Kidney (tissue), 22 donors: ENCODE measurements at places on chromosomes 7 and 10.
A peak's percentile ranks its signal among the peaks of the same experiment; 100 is the strongest.

GRCh38 chr10:8211631-8212030 lies 157.1 kb downstream of the GATA3 start:
- no peak for DNase-seq

- DNase-seq, result no peak
These were observed 874 bp downstream of the BAIAP2L1 start for GRCh38 chr7:98399890-98400541.

DNA sequence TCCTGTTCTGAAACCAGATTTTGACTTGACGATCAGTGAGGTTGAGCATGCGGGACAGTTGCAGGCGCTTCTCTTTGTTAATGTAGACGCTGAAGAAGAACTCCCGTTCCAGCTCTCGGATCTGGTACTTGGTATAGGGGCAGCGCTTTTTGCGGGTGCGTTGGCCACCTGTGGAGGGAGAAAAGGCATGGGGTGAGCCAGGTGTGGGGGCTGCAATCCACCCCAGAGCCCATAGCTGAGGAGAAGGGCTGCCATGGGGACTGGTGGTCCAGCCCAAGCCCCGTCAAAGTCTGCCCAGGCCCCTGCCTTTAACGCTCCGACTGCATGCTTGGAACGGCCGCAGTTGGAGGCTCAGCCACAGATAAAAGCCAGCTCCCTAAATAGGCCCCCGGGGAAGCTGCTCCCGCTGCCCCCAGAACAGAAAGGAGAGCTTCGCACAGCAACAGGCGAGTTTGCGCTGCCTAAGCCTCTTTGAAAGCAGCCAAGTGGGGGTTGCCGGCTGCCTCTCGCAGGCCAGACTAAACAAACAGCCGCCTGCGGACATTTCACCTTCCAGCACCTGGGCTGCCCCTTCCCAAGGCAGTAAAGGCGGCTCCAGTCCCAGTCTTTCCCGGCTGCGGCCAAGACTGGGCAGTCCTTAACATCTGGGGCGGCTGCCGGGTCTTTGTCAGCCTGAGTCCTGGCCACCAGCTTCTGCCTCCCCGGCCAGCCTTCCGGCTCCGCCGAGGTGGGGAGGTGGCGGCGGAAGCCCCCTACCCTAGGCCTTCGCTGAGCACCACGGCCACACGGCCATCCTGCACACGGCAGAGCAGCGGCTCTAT lies 2.0 kb downstream of the HOXA11 start:
- DNase-seq, result peak; percentile 69

DNA sequence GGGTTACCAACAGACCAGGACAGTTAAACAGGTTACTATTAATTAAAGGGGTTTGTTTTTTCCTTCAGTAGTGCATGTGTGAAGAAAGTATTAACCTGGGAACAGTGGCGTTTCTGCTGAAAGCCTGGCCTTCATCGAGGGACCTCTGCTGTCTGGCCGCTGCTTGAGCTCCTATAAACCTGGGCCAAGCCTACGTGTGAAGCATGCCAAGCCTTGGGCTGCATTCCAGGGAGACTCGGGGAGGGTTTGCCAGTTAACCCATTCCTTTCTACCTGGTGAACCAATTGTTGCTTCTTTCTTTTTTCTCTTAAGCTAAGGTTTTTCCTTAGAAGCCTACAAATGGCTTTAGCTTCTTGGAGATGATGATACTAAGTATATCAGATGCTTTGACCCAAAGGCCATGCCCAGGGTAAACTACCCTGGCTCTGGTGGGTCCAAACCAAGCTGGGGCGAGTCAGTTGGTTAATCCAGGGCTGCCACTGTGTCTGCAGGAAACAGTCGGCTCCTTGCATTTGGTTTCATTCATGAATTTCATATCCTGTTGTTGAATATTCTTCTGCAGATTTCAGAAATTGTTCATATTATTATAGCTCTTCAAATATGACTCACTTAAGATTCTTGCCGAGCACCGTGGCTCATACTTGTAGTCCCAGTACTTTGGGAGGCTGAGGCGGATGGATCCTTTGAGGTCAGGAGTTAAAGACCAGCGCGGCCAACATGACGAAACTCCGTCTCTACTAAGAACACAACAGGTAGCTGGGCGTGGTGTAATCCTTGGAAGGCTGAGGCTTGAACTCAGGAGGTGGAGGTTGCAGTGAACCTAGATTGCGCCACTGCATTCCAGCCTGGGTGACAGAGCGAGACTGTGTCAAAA lies 23.8 kb downstream of the PFKP start:
- DNase-seq, result peak; percentile 85

- no peak for DNase-seq
These were observed 10.5 kb downstream of the LSM5 start for GRCh38 chr7:32479574-32480200.

DNA sequence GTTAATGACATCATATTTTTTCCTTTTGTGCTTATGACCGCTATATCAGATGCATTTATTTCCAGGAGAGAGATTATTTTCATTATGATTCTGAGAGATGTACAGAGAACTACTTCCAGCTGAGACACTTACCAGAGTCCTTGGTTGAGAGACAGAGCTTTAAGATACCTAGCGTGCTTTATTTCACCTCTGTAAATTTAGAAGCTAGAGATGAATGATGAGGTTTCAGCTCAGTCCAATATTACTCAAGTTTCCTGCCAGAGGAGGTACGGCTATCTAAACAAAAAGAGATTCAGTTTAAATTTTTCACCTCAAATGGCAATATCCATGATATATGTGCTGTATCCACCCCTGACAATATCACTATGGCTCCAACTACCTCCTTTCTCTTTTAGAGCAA lies 182.6 kb upstream of the FAM3C start:
- DNase-seq, result no peak

DNA sequence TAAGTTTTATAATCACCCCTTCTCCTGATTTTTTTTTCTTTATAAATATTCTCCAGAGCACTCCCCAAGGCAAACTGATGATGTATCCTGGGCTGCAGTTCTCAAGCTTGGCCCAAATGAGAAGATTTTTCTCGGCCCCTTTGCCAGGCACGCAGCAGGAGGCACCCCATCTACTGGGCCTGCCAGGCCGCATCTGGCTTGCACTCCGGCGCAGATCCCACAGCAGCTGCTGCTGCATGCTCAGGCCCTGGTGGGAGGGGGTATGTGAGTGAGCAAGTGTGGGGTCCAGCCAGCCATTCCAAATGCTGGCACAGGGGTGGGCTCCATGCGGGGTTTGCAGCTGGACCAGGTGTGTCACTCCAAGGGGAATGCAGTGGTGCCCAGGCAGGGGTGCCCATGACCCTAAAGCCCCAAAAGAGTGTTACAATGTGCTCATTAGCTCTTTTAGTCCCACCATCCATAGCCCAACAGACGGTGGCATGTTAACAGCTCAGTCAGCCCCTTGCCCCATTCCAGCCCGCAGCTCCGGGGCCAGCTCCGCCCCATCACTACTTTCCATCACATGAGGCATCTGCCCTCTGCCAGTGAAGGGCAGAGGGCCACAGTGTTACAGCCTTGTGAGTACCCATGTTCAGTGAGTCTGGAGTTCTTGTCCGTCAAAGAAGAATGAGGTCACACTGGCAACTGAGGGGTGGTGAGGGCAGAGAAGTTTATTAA lies 25.9 kb downstream of the OAT start:
- no peak for DNase-seq

GRCh38 chr7:156886020-156886795 lies 6.8 kb downstream of the LMBR1 start:
- DNase-seq, result no peak

GRCh38 chr7:105932835-105933477 lies 30.1 kb upstream of the CDHR3 start:
- no peak for DNase-seq

- DNase-seq, result no peak
These were observed 46.8 kb upstream of the NFE2L3 start for GRCh38 chr7:26105236-26105635.

DNA sequence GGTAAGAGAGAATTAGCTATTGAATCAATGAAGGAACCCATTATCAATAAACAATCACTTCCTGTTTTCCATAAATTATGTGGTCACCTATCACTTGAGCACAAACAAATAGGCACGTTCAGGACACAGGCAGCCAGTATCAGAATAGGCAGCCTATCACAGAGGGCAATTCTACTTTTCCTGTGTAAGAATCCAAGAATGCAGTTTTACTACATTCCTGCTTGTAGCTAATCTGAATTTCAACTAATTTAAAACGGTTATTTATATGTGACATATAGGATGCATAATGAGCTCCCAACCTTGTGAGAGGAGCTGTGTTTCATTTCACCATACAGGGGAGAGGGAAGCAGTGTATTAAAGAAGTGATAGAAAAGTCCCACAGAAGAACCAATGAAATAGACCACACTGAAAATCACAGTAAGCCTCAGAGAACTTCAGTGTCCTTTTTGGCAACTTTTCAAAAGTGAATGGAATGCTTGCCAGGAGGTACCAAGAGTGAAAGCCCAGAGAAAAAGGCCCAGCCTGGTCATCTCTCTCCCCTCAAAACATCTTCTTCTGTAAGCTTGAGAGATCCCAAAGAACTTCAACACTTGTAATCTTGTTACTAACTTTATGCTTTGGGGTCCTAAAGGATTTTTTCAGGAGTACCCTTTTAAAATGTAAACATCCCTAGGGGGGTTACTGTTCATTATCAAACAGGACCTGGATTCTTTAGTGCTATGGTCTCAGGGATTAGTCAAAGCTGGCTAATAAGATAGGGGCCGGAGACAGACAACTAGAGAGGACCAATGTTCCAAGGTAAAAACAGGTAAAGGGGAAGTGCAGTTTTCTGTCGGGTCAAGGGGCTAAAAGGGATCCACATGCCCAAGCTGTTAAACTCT lies 1.3 kb downstream of the IMMP2L start:
- no peak for DNase-seq

GRCh38 chr10:133241501-133242205 lies 4.0 kb downstream of the VENTX start:
- no peak for DNase-seq

DNA sequence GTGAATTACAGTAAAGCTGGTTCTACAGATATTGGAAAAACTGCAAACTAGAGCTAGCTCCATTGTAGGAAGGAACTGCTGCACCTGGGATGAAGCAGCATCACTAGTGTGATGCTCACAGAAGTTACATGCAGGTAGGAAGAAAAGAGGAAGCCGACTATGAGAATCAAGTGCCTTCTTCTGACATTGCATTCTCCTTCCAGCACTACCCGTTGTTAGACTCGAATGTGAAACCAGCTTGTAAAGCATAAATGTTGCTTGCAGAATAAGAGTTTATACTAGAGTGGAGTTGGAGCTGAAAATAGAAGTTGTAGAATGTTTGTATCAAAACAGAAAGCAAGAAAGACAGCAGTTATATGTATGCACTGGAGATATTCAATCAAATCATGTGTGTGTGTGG lies 49.9 kb downstream of the TRIM24 start:
- DNase-seq, result no peak

GRCh38 chr7:157832006-157832405 lies 495.2 kb downstream of the DNAJB6 start:
- no peak for DNase-seq

DNA sequence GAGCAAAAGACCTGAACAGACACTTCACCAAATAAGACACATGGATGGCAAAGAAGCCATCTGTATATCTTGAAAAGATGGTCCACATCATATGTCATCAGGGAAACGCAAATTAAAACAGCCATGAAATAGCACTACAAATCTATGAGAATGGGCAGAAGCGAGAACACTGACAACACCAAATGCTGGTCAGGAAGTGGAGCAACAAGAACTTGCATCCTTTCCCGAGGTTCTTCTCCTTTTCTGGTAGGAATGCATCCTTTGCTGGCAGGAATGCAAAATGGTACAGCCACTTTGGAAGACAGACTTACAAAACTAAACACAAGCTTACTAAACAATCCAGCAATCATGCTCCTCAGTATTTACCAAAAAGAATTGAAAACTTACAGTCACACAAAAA lies 60.0 kb downstream of the PIK3AP1 start:
- no peak for DNase-seq

GRCh38 chr7:17769918-17770317 lies 170.4 kb downstream of the SNX13 start:
- DNase-seq, result peak; percentile 81

- no peak for DNase-seq
These were observed 32.8 kb downstream of the UBTD1 start for GRCh38 chr10:97531401-97531986.
